Activated CD4-positive, alpha-beta T cell treated with anti-CD3 and anti-CD28 coated beads for 1 hour (primary cell): ENCODE measurements at places on chromosomes 16 and 17.

DNA sequence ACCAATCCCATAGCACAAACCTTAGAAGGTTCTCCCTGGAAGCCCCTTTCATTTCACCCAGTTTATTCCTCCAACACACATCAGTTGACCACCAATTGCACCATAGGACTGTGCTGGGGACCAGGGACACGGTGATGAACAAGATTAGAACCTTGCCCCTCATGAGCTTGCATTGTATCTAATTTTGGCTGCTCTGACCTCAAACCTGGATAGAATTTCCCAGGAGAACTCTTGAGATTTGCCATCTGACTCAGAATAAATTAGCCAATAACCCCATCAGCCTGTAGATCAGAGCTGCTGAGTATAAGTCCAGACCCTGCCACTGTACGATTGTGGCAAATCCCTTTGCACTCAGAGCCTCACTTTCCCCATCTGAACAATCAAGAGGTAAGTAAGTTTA, 52.1 kb downstream of the CDH11 start:
- no peak for DNase-seq

GRCh38 chr16:75035410-75035968, 36.7 kb downstream of the ZNRF1 start:
- no peak for DNase-seq

DNA sequence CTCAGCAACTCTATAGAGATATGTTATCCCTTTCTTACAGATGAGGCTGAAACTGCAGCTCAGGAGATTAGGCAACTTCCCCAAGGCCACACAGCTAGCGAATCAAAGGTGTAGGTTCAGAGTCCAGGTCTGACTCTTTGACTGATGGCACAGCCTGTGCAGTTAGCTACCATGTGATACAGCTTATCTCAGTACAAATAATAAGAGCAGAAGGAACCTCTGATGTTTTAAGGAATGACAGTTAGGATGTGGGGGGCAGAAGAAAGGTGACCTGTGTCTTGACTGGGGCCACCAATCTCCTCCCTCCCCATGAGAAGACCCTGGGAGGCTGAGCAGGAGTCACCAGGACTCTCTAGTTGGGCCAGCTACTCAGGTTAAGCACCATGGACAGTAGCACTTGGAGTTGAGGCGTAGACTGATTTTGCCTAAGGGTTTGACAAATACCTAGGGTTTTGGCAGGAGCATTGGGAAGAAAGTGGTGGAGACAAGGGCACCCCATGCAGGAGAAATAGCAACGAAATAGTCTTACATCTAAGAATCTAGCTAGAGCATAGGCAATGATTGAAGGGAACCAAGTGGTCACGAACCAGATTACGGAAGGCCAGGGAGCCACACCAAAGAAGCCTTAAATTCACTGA, 22.8 kb upstream of the ACSM2B start:
- DNase-seq: no peak

- no peak for DNase-seq
Observed at GRCh38 chr17:29031488-29031887, 11.5 kb upstream of the PIPOX start.

- DNase-seq: no peak
Observed at GRCh38 chr17:31388770-31389656, 2.5 kb upstream of the RAB11FIP4 start.

DNA sequence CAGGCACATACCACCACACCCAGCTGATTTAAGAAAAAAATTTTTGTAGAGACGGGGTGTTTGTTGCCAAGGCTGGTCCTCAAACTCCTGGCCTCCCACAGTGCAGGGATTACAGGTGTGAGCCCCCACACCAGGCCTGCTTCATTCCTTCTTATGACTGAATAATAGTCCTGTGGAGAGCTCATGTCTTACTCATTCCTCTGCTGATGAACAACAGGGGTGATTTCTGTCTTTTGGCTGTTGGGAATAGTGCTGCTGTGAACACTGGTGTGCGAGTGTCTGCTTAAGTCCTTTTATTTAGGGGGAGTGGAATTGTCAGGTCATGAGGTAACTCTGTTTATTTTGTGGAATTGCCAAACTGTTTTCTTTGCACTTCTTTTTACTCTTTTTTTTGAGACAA, 2.7 kb upstream of the CTRB1 start:
- no peak for DNase-seq

DNA sequence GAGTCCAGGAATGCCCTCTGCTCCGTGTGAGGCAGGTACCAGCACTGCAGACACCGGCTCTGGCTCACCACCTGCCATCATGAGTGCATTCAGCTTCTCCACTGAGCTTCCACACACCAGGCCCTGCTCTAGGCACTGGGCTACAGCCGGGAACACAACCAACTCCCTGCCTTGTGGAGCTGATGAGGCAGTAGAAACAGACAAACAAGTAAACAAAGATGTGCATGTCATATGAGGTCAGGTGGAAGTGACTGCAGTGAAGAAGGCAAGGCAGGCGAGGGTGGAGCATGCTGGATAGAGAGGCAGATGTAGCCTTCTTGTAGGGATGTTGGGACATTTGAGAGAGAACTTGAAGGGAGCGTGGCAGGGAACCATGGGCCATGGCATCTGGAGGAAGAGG, 5.0 kb downstream of the NLRC5 start:
- no peak for DNase-seq

GRCh38 chr17:15482476-15482875, 15.1 kb upstream of the CDRT4 start:
- no peak for DNase-seq

DNA sequence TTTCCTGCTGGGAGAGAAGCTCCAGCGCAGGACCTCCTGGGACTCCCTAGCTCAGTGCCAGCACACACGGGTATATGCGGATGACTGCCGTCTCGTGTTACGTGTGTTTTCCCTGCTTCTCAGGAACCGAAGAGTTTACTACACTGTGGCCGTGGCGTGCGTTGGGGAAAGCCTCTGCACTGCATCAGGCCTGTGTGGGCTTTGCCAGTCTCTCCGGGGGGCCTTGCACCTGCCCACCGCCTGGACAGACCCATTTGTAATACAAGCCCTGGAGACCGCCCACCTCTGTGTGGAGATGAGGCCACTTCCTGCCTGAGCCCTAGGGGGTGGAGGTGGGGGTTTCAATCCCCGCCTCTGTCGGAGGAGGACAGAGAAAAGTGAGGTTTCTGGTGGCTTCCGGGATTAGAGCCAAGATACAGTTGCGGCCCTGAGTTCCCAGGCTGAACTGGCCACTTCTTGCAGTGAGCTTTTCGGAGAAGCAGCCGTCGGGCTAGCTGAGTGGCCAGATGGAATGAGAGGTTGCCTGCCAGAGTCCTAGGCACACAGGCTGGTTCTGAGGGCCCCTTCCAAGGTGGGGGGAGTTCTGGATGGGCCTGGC, 43.4 kb upstream of the GSE1 start:
- no peak for DNase-seq

DNA sequence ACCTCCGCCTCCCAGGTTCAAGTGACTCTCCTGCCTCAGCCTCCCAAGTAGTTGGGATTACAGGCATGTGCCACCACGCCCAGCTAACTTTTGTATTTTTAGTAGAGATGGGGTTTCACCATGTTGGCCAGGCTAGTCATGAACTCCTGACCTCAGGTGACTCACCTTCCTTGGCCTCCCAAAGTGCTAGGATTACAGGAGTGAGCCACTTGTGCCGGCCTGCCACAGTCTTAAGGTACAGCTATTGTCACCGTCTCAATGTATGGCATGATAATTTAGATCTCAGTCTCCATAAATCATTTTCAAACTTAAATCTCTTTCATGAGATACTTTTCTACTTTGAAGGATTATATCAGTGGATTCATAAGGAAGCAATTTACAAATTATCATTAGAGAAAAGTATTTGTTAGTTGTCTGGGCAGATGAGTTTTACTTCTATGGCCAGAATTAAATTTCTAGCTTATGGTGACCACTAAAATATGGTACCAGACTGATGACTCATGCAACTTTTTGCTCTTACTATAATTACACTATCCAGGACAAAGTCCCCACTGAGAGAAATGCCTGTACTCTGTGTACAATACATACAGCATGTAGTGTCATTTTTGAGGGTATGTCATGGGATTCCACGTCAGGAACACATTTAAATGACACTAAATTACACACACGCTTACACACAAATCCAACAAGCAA, 1230.3 kb upstream of the GOT2 start:
- no peak for DNase-seq

GRCh38 chr16:81745704-81746558, 33.2 kb upstream of the PLCG2 start:
- peak; percentile 62 for DNase-seq

GRCh38 chr17:48726916-48727286, 1.6 kb downstream of the HOXB13 start:
- no peak for DNase-seq

GRCh38 chr17:11986179-11986941, 10.9 kb downstream of the ZNF18 start:
- DNase-seq: no peak

GRCh38 chr17:5986644-5987043, 83.5 kb upstream of the WSCD1 start:
- no peak for DNase-seq

DNA sequence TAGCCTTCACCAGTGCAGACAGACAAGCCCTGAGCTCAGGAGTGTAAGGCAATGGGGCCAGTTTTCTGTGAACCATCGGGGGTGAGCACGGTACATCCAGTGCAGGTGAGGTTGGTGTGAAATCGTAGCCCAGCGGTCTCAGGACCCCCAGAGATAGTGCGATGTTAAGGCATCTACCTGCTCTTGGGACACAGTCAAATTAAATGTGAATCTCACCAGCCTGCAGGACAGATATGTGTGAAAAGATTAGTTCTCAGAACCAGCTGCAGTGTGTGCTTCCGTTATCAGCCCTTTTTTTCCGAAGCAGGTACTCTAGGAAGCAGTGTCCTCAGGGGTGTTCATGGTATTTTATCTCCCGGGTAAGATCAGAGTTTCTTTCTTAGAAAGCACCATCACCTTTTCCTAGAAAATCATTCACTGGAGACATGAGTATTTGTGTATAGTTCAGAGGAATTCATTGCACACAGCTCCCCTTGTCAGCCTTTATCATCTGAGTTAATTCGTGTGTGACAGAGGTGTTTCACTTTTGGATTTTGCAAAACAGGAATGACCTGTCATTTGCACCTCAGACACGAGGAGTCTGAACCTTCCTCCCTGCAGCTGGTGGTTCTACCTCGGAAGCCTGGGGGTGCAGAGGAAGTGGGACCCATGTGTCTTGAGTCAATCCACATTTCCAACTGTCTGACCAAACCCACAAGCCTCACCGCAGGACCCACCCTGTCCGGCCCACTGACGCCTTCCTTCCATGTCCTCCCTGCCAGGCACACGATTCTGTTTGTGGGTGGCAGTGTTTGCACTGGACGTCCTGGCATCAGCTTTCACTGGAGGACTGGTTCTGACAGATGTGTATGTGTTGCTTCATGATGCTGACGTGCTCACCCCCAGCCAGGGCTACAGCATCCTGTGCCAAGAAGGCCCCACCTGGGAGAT, 107.8 kb downstream of the CLEC16A start:
- no peak for DNase-seq

DNA sequence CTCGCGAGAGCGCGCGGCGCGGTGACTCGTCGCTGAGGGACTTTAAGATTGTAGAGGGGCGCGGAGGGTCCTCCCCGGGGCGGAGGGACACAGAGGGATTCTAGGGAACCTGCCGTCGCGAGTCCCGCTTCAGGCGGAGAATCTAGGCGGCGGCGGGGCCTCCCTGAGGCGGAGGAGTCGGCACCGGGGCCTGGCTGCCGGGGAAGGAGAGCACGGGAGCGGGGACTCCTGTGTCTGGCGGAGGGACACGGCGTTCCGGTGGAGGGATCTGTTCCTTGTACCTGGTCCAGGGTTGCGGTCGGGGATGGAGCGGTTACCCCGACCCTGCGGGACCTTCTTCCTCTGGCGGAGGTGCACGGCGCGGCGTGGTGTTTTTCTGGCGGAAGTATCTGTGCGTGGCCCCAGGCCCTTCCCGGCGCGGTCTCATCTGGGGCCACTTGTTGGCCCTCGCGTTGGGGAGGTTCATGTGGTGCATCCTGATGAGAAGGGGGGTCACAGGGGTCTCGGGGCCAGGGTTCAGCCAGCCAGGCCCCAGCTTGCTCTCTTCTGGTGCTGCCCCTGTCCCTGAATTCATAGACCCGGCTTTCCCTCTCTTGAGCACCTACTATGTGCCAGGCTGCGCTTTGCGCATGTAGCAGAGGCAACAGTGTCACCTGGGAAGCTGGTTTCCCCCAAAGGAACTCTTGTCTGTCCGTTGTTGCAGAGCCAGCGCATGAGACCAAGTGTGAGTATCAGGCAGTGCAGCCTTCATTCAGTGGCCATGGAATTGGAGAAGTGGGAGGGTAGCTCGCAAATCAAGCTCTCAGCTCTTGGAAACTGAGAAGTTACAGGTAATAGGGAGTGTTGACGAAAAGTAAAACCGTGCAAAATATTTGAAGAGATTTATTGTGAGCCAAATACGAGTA, 563 bp upstream of the ZKSCAN2 start:
- DNase-seq: peak; percentile 64

- DNase-seq: no peak
Observed at GRCh38 chr17:46753776-46754175, 64.7 kb downstream of the WNT3 start.

- no peak for DNase-seq
Observed at GRCh38 chr16:8886593-8887430, 4.7 kb downstream of the LITAFD start.

DNA sequence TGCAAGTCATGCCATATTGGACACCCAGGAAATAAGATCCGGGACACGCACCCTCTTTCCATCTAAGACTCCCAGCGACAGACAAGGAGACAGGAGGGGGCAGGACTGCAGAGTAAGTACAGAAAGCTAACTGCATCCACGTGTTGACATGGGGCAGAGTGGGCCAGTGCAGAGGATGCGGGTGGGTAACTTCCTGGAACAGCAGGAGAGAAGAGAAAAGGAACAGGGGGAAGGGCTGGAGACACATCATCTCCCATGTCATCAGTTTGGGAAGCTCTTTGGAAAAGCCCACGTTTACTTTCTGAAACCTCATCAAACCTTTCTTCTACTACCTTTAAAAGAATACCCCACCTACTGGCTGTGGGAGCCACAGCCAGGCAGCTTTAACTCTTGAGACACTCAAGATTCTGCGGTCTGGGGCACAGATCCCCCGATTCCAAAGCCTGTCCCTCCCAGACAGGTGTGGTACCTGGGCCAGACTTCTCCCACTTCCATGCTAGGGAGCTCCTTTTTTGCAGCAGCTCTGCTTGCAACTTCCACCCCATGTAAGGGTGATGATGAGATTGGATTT, 273.5 kb upstream of the RPL38 start:
- DNase-seq: no peak

DNA sequence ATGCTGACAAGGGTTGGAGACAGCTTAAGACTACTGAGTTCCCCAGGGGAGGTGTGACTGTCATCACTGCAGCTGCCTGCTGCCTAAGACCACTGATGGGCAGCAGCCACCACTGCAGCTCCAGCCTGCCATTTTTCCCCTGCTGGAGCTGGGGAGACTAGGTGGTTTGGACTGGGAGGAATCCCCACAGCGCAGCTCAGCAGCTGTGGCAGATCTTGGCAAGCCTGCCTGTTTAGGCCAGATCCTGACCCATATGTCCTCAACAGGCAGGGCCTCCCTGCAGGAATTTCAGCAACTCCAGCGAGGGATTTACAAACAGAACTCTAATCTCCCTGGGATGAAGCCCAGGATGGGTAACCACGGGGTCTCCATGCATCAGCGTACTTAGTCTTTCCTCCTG, 356.4 kb upstream of the TOM1L1 start:
- DNase-seq: no peak
